Esophagus muscularis mucosa (tissue), 4 donors: ENCODE measurements at places on chromosomes 7 and 10.
A peak's percentile ranks its signal among the peaks of the same experiment; 100 is the strongest.

- peaks cover 5% of the 10 kb centered on the region for H3K4me1 ChIP-seq
- no peaks in the 10 kb centered on the region for H3K36me3 ChIP-seq
- H3K27me3 ChIP-seq: no peaks in the 10 kb centered on the region
- no peak for DNase-seq
- no peak overlapping the region for H3K4me3 ChIP-seq
Observed at GRCh38 chr10:62456611-62457101, 82.5 kb downstream of the ZNF365 start.

- no peak overlapping the region for H3K4me3 ChIP-seq
- peaks cover 15% of the 10 kb centered on the region for H3K36me3 ChIP-seq
- H3K27ac ChIP-seq: no peak overlapping the region
- peaks cover 39% of the 10 kb centered on the region for H3K4me1 ChIP-seq
- DNase-seq: no peak
Observed at GRCh38 chr10:102068216-102068615, 3.1 kb downstream of the HPS6 start.

GRCh38 chr7:2191016-2191415 lies 41.7 kb downstream of the MAD1L1 start:
- DNase-seq: no peak
- no peaks in the 10 kb centered on the region for H3K27me3 ChIP-seq
- no peaks in the 10 kb centered on the region for H3K36me3 ChIP-seq
- H3K27ac ChIP-seq: no peak overlapping the region

GRCh38 chr10:131085091-131085860 lies 226.2 kb downstream of the TCERG1L start:
- H3K36me3 ChIP-seq: no peaks in the 10 kb centered on the region
- no peaks in the 10 kb centered on the region for H3K27me3 ChIP-seq
- no peak for DNase-seq
- no peak overlapping the region for H3K27ac ChIP-seq
- H3K4me3 ChIP-seq: no peak overlapping the region

DNA sequence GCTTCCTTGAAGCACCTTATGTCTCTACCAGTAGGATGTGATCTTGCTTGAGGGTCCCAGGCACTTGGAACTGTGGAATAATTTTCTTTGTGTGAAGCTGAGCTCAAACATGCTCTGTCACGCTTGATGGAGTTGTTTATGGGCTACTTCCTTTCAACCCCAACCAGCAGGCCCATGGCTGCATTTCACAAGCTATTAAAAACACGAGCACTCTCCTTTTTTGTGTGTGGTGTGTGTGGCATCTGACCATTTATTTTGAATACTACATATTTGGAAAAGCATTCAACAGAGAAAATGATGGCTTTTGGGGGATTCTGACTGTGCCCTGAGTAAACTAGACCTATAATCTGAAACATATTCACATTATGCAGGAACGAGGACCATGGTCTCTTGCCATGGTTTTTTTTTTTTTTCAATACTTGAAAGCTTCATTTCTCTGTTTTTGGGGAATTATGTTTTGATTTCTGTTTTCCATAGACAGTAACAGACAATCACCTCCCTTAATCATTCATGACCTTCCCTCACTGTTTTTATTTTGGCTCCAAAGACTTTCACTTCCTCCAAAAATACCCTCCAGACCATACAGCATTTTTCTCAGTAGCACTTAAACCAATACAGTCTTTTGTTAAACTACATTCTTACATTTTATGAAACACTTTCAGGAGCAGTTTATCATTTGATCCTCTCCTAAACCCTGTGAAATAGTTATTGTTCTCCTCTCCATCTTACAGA lies 233.6 kb upstream of the BMPER start:
- no peaks in the 10 kb centered on the region for H3K27me3 ChIP-seq
- DNase-seq: peak; percentile 55
- H3K4me3 ChIP-seq: no peak overlapping the region
- H3K36me3 ChIP-seq: no peaks in the 10 kb centered on the region

- H3K27ac ChIP-seq: no peak overlapping the region
- H3K4me3 ChIP-seq: no peak overlapping the region
- no peaks in the 10 kb centered on the region for H3K27me3 ChIP-seq
- H3K4me1 ChIP-seq: no peaks in the 10 kb centered on the region
Observed at GRCh38 chr7:79520543-79520942, 67.1 kb upstream of the MAGI2 start.
